ENCODE measurements at places on chromosomes 4 and X.

- no peak for DNase-seq
These were observed 35.7 kb upstream of the SH3D19 start for GRCh38 chr4:151361126-151361525.

- DNase-seq = peak; percentile 36
These were observed 1.7 kb downstream of the PHF8 start for GRCh38 chrX:54042609-54043021.

- no peak for DNase-seq
These were observed 64.2 kb upstream of the S100G start for GRCh38 chrX:16585486-16586376.

DNA sequence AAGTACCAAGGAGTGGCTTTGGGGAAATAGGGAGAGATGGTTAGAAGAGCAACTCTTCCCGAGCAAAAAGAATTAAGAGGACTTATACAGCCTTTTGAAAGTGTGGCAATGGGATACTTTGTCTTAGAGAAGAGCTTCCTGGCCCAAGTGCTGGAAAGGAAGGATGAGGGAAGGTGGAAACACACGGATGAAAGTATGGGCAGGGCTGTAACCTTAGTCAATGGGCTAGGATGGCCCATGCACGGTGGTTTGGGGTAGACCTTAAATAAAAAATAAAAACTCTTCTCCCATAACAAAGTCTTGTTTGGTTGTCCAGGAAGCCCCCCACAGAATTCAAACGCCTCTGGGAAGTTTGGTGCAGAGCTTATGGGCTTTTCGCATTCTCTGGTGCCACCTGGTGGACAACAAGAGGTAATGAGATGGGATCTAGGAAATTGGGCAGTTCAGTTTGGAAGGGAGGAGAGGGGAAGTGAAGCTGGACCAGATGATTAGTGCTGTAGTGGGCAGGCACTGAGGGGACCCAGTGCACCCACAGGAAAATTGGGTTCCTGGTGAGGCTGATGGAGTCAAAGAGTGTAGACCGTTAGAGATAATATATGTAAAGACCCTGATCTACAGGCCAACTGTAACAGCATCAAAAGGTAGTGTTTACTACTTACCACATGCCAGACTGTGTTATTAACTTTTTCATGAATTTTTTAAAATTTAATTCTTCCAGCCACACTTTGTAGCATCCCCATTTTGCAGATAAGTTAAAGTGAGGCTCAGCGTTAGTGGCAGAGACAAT is 13.8 kb upstream of the ENOX2 start:
- DNase-seq = peak; percentile 24

DNA sequence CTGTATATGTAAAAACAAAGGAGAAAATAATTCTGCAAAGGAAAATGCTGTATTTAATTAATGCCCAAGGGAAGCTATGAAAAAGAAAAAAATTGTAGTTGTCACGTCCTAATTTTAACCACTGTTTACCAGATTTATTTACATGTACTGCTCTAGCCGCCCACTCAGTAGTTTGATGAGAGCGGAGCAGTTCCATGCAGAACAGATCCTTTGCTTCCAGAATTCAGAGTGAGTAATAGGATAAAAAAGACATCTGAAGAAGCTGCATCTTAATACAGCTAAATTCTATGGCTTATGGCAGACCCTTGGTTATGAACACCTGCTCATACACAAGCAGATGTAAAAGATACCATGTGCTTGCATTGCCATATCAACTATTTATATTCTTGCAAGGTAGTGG is 287.0 kb downstream of the GASK1B start:
- DNase-seq = no peak

DNA sequence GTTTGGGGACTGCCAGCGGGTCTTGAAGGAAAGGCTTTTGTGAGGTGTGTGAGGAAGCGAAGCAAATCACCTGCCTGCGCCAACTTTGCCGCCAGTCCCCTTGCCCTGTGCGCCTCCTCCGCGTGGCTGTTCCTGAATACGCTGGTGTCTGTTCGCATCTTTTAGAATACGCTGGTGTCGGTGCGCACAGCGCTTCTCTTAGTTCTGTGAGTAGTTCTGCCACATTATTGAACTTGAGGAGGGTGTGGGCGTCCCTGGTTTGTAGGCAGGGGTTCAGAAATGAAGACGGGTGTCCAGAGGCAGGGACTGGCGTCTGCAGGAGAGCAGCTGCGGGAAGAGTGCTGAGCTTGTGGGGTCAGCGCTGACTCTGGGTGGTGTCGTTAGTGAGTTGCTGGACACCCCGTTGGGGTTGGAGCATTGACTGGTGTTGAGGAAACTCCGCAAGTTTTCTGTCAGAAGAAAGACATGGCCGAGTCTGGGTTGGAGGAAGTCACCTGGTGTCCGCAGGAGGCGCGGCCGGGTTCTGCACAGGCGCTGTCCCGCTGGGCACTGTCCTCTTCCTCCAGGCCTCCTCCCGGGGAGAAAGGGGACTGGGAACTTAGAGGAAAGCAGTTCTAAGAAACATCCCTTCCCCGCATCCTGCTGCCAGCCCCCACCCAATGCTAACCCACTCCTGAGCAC is 930 bp downstream of the ZNF718 start:
- DNase-seq = peak; percentile 34

DNA sequence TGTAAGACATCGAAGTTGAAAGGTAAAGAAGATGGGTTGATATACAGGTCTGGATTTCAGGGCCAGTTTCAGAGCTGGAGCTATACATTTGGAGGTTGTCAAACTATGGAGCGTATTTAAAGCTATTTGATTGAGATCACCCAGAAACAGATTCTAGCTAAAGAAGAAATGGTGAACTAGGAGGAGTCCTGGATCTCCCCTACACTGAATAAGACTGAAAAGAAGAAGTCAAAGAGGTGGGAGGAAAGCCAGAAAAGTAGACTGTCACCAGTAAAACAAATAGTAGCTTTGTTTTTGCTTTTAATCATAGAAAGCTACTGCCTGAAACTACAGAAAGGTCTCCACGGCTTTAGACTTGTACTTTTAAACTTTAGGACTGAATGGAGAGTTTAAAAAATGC is 5.0 kb upstream of the NDP start:
- no peak for DNase-seq

DNA sequence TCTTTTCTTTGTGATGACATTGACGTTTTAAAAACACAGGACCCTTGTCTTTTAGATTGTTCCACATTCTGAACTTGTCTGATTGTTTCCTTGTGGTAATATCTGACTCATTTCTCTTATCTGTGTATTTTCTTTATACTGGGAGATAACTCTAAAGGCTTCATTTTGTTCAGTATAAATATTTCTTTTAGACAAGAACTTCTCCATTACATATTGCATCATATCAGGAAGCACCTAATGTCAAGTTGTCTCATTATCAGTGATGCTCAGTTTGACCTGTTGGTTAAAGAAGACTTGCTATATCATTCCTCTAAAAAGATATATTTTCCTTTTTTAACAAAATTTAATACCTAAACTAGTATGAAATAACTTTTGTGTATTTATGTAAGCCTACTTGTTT is 152.3 kb upstream of the BMP3 start:
- no peak for DNase-seq

- DNase-seq = no peak
These were observed 62.3 kb upstream of the ADAMTS3 start for GRCh38 chr4:72631296-72631695.
